ENCODE measurements at places on chromosomes 11 and 22. TPM values are rescaled to one million over a fixed set of nuclear protein-coding genes. Genes with fewer than 3 reads are reported as not detected.

INS gene
- total RNA-seq, result not detected

TRIM48 gene
- total RNA-seq, result not detected

MYRF gene
- 0.13 TPM for total RNA-seq

ZNF195 gene
- 29.5 TPM for total RNA-seq

OR10A2 gene
- total RNA-seq, result not detected

OR8D1 gene
- not detected for total RNA-seq

DENND6B gene
- total RNA-seq, result 1.8 TPM

GGTLC2 gene
- total RNA-seq, result not detected

LINC01488 gene
- not detected for total RNA-seq

CRYAB gene
- 6.8 TPM for total RNA-seq

OR56A1 gene
- total RNA-seq, result not detected

DERL3 gene
- total RNA-seq, result 2.4 TPM

ANGPTL5 gene
- total RNA-seq, result not detected

CNGA4 gene
- not detected for total RNA-seq

SLC22A8 gene
- total RNA-seq, result not detected

BRD1 gene
- 30.8 TPM for total RNA-seq

DRD4 gene
- total RNA-seq, result 0.33 TPM

CHKB gene
- 106 TPM for total RNA-seq

RTN4RL2 gene
- 0.65 TPM for total RNA-seq

POU2AF3 gene
- 0.39 TPM for total RNA-seq

SLC6A5 gene
- total RNA-seq, result not detected

OR52N4 gene
- total RNA-seq, result not detected

APOL1 gene
- 33.1 TPM for total RNA-seq

USP2 gene
- 8.1 TPM for total RNA-seq

Measured in adrenal gland (tissue), 19 donors.